ENCODE measurements at places on chromosomes 12 and 14.
A peak's percentile ranks its signal among the peaks of the same experiment; 100 is the strongest.

GRCh38 chr12:100789146-100789545 is 5.4 kb upstream of the ANO4 start:
- peak; percentile 73 for DNase-seq

- DNase-seq, result peak; percentile 81
Measured at GRCh38 chr12:108955225-108955835, 65.5 kb downstream of the SVOP start.

- DNase-seq, result peak; percentile 43
Measured at GRCh38 chr12:85688837-85689236, 147.4 kb downstream of the RASSF9 start.

- DNase-seq, result no peak
Measured at GRCh38 chr12:56581418-56582145, 48.5 kb downstream of the BAZ2A start.

DNA sequence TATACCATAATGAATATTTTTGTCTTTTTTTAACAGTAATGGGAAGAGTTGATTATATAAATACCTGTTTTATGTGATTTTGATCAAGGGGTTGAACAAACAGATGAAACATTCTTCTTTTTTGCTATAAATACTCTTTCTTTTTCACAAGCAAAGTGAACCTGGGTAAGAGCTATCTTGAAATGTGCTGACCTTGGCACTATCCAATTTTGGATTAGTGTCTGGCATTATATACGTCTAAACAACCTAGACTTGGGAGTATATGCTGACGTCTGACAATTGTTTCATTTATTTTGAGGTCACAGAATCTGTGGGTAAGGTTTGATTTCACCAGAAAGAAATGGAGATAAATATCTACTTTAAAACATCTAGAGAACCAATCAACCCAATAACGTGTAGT is 716.0 kb upstream of the STXBP6 start:
- DNase-seq, result no peak

DNA sequence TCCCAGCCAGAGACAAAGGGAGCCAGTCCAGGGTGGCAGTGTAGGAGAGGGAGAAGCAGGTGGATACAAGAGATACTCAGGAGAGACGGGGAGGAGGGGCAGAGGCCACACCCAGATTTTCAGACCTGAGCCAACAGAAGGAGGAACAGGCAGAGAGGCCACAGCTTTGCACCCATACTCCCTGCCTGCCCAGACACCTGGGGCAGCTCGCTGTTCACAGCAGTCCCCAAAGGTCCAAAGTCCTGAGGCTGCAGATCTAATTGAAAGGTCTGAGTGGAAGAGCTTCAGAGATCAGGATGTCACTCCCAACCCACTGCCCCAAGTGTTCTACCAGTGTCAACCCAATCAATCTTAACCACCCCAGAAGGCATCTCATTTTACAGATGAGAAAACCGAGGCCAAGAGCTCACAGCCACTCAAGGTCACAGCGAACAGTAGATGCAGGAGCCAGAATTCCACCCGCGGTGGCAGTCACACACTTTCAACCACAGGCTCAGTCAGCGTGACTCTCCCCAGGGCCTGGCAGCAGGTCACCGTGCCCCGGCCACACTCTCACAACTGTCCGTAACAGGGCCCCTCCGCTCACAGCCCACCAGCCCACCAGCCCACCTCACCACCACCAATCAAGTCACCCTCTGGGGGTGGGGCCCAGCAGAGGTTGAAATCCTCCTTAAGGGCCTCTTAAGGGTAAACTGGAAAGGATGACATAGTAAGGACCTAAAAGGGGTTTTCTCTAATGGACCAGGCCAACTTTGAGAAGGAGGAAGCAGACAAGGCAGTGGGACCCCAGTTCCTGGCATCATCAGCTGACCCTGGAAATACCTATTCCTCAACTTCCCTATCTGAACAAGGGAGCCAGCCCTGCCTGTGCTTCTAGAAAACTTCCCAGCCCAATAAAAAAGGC is 33.3 kb downstream of the ACTN1 start:
- DNase-seq, result peak; percentile 49

DNA sequence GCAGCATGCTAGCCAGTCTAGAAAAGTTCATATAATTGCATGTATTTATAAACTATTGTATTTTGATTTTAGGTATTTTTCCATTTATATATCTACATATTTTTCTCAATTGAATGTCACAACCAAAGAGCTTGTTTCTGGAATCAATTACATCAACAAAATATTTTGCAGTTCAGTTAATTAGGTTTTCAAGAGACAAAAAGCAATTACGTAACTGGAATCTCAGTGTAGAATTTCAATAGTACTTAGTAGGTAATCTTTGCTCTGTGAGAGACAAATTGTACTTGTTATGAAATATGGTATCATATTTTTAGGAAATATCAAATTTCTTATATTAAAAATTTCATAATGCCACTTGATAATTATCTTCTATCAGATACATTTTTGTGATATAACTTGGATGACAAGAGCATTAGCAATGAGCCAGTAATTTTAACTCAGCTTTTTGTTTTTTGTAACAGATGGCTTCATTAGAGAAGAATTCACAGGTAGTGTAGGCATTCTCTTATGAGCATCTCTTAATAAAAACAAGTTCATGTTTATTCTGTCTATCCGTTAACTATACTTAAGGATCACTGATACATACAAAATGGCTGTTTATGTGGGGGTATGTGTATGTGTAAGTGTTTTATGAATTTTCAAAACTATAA is 774.7 kb downstream of the C12orf50 start:
- DNase-seq, result no peak

DNA sequence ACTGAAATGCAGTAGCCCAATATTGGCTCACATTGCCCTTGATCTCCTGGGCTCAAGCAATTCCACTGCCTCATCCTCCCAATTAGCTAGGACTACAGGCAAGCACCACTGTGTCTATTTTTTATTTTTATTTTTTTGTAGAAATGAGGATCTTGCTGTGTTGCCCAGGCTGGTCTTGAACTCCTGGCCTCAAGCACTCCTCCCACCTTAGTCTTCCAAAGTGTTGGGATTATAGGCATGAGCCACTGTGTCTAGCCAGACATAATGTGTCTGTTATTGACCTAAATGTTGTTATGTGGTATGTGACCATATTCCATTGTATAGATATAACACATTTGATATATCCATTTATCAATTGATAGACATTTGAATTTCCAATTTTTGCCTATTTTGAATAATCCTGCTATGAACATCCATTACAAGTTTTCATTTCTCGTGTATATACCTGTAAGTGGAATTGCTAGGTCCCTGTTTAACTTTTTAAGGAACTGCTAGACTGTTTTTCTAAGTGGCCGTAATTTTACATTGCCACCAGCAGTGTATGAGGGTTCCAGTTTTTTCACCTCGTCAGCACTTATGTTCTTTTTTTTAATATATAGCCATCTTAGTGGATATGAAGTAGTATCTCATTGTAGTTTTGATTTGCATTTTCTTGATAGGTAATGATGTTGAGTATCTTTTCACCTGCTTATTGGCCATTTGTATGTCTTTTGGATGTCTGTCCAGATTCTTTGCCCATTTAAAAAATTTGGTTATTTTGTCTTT is 9.4 kb downstream of the USP15 start:
- DNase-seq, result no peak

Measured in DMS53 (cell line).